ENCODE measurements at places on chromosomes 1 and 21.

DNA sequence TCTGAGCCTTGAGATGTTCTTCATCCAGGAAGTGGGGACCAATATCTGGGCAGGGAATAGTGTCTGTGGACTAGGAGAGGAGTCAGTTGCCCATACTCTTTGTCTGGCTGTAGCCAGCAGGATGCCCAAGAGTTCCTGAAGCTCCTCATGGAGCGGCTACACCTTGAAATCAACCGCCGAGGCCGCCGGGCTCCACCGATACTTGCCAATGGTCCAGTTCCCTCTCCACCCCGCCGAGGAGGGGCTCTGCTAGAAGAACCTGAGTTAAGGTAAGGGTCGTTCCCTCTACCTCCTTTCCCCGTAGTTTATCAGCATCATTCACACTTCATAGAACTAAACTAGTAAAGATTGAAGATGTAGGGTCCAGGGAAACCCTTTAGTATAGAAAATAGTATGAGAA, 3.4 kb upstream of the PPOX start:
- no peak for DNase-seq

- DNase-seq, result no peak
These were observed 33.0 kb downstream of the PIK3C2B start for GRCh38 chr1:204461331-204462228.

DNA sequence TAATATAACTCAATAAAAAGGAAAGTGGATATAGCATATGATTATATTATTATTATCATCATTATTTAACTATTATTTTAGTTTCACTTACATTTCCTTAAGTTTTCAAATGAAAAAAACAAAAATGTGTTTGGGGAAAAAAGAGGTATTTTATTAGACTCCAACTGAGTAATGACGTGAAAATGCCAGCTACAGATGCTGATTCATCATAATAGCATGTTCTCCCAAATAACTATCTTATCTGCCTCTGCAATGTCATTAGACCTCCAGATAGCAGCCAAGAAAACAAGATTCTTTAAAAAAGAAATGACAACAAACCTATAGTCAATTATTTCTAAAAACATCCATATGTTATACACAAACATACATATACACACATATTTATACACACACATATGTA, 1071.9 kb upstream of the TMPRSS15 start:
- no peak for DNase-seq

DNA sequence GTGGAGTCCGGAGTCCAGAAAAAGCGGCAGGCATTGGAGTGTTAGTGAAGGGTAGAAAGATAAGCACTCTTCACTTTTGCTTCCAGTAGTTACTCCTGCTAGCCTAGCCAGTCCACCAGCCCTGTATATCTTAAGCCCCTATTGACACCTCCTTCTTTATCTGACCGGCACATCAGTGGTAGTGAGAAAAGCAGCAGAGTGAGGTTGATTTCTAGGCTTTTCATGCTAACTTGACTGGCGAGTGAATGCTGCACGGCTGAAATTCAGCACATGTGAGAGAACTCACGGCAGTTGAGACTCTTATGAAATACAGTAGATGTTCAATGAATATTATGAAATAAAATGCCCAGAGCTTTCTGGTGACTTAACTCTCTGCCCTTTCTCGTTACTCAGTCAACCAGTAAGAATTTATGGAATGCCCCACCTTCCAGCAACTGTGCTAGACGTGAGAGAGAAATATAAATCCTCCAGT, 128.2 kb downstream of the CACHD1 start:
- DNase-seq, result no peak

DNA sequence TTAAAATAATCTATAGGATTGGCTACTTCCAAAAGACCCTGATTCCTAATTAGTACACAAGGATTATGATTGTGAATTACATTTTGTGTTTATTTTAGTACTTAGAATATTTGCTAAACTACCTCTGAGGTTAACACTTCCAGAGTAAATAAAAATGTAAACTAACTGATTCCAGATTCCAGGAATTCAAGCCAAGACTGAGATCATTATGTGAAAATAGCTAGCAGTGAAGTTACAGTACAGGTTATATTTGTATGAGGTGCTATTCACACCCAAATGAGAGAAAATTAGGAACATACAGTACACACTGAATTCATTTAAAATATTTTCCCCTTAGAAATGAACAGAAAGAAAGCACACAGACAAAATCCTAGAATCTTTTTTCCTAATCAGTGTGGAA, 28.8 kb downstream of the TTLL7 start:
- DNase-seq, result no peak

GRCh38 chr1:53462769-53463501, 3.7 kb downstream of the DMRTB1 start:
- DNase-seq, result no peak

DNA sequence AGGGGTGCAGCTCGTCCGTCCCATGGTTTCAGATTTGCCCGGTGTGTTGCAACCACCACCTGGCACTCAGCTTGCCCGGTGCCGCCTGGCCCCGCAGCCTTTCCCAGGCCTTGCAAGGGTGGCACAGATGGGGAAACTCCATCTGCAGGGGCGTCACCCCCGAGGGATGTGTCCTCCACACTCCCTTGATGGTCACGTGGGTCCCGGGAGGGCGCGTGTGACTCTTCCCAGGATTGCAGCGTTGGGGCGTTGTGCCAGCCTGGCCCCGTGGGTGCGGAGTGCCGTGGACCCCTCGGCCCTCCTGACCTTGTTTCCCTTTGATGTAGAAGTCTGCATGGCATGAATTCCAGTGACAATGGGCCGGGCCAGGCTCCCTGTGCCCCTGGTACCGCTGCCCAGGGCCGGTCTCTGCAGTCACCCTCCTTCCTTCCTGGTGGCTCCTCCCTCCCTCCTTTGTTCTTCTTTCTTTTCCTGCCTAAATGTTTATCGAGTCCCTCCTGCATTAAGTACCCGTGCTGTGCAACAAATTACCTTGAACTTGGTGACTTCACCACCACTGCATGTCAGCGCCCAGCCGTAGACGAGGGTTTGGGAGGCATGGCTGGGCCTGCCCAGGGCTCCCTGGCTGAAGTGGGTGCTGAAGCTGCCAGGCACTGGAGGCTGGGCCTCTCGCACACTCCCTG, 22.9 kb downstream of the RRP1 start:
- DNase-seq, result no peak

- DNase-seq, result no peak
These were observed 42.5 kb upstream of the IL10 start for GRCh38 chr1:206814716-206815341.

GRCh38 chr1:38831731-38832369, 27.7 kb downstream of the RRAGC start:
- no peak for DNase-seq

- DNase-seq, result no peak
These were observed 1.2 kb downstream of the GBP5 start for GRCh38 chr1:89271341-89272015.

DNA sequence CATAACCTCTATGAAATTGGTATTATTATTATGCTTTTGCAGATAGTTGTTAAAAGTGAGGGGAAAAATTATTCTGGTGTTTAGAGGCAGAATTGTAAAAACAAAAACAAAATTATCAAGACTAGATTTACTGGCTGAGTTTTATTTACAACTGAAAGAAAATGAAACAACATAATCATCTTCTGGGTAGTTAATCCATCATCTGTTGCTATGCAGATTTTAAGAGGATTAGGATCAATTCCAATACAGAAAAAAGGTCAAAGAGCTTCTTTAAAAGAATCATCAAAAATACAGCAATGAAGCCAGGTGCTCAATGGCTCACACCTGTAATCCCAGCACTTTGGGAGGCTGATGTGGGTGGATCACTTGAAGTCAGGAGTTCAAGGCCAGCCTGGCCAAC, 8.3 kb downstream of the GOLT1A start:
- no peak for DNase-seq

GRCh38 chr1:9349331-9349851, 56.7 kb downstream of the SPSB1 start:
- DNase-seq, result no peak
